AG20443 (cell line): ENCODE measurements at places on chromosomes 16 and 17.

- no peak for DNase-seq
Measured at GRCh38 chr17:13240851-13241250, 223.0 kb upstream of the ELAC2 start.

DNA sequence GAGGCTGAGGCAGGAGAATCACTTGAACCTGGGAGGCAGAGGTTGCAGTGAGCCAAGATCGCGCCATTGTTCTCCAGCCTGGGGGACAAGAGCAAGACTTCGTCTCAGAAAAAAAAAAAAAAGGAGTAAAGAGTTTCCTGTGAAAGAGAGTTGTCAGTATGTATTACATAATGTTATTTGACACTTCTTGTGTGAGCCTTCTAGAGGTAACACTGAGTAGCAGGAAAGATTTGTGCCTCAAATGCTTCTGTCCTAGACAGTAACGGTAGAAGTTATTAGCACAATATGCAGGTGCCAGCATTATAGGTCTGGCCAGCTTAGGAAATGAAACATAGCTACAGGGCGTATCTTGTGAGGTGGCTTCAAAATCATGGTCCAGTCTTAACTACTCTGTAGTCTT lies 6.2 kb downstream of the RPS6KB1 start:
- no peak for DNase-seq

- no peak for DNase-seq
Measured at GRCh38 chr16:27174007-27174406, 29.3 kb upstream of the KDM8 start.

DNA sequence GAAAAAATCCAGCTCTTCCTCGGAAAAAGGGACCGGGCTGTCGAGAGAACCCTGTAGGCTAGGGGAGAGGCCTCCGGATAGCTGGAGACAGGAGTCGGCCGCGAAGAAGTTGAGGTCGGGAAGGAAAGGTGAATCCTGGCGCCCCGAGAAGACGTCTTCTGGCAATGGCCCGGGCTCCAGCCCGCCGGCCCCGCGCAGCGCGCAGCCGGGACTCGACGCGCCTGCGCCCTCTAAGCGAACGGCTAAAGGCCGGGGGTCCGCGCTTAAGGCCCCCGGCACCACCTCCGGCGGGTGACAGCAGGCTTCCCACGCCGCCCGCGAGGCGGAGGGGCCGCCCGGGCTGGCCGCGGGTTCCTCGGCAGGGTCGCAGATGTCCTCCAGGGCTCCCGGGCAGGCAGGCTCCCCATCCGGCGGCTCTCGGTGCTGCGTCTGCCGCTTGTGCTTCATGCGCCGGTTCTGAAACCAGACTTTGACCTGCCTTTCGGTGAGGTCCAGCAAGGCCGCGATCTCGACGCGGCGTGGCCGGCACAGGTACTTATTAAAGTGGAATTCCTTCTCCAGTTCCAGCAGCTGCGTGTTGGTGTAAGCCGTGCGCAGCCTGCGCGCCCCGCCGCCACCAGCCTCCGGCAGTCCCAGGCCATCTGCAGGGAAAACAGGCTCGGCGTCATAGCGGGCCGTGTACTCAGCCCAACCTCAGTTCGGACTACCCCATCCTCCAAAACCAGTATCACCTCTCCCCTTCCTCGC lies 1.6 kb downstream of the HOXB2 start:
- peak; percentile 48 for DNase-seq

DNA sequence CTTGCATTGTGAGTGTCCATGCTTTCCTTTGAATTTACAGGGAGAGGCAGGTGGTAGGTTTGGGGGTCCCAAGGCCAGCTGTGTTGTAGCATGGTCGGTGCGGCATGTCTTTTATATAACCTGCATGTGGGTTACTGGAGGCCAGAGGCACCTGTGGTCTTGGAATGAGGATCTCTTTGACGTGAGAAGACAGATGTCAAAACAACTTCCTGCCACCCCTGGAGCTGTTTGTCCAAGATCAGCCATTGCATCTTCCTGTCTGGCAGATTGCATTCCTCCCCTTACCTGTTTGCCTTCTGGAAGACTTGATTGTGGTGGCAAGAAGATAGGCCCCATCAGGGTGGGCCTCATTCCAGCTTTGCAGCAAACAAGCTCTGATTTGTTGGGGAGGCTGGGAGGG lies 175.1 kb downstream of the MSI2 start:
- no peak for DNase-seq

- peak; percentile 48 for DNase-seq
Measured at GRCh38 chr16:11224894-11225676, 30.9 kb downstream of the SOCS1 start.

- no peak for DNase-seq
Measured at GRCh38 chr16:15873301-15873700, 15.1 kb downstream of the CEP20 start.

DNA sequence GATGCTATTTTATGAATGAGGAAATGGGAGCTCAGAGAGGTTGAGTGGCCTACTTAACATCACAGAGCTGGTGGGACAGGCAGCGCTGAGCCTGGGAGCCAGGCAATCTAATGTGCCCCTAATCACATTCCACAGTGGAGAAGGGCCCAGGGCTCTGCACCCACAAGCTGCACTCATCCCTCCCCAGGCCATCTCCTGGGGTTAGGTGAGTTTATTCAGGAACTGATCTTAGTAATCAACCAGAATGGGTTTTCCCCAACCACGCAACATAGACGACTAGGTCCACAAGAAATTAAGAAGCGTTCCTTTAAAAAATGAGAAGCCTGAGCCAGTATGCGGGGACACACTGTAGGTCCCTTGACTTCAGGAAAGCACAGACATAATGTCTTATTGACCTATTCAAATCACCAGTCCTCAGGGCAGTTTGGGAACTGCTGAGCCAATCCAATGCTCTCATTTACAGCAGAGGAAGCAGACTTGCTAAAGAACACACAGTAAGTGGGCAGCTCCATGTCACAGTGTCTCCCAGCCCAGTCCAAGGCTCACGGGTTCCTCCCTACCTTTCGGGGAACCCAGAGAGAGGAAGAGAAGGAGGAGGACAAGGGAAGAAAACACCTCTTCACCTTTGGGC lies 2.3 kb downstream of the MPP3 start:
- no peak for DNase-seq

DNA sequence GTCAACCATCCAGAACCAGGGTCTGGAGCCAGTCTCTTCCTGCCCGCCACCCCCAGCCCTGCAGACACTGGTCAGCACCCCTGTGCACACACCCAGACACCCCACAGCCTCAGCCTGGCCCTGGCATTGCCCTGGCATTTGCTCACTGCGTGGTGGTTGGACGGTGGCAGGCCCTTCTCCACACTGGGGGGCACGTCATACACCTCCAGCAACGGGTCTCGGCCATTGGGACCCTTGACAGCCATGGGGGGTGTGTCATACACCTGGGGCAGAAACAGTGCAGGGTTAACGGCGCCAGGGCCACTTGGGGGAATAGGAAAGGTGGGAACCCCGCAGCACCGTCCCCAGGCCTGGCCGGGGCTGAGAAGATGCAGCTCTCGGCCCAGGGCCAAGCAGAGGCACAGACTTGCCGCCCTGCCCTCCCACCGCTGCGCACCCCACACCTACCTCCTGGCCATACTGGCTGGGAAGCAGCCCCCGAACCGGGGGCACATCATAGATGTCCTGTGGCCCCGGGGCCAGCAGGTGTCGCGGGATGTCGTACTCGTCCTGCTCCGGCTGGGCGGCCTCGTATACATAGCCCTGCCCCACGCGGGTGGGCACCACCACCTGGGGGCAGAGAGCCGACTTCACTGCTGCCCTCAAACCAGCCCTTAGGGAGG lies 14.6 kb downstream of the BCAR1 start:
- no peak for DNase-seq

DNA sequence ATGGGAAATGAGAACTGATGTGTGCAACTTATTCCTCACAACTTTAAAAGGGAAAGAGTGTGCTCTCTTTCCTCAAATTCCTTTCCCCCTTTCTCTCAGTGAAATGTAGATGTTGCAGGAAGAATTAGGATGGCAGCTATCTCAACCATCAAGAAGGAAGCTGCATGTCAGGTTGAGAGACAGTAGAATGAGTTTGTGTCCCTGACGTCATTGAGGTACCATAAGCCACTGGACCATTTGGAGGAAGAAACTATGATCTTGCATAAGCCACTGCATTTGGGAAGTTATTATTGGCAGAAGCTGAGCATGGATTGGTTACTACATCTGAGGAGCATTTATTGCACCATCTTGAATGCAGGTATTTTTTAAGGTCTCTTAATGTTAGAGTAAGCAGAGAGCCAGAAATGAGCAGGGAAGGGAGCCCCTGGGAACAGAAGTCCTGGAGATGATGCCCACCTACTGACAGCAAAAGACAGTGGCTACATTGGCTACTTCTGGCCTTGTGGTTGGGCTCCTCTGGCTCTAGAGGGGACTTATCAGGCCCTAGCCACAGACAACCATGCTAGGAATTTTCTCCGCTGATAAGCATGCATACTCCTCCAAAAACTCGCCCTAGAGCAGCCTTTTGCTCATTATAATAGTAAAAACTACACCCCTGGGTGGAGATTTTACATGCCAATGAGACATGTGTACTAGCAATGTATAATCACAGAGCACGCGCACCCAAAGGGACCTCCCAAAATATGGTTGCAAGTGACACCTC lies 249.0 kb upstream of the SALL1 start:
- DNase-seq, result no peak

DNA sequence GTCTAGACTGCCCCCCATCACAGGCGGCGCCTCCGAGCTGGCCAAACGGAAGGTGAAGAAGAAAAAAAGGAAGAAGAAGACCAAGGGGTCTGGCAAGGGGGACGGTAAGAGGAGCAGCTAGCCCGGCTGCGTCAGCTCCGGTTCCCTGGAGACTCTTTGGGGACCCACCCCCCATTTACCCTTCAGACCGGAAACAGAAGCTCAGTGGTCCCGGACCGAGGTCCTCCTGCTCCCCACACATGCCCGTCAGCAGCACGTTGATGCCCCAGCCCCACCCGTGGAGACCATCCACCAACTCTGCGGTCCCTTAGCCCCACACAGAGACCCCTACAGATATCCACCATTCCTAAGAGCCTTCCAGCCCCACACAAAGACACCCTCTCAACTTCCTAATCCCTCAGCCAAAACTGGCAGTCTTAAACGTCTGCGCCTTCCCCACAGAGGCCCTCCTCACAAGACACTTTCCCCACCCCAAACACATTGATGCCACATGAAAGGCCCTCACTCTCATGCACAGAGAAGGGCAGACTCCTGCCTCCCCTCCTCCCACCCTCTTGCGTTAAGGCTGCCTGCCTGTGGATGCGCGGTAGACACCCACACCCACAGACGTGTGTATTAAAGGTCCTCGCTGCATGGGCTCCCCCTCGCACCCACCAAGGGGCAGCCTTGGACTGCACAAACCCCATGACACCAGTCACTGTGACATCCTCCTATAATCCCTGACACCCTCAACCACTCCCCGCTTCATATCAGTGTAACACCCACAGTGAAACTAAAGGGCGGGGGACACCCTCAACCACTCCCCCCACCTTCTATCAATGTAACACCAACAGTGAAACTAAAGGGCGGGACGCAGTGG lies 58.2 kb upstream of the RPH3AL start:
- DNase-seq, result peak; percentile 18

DNA sequence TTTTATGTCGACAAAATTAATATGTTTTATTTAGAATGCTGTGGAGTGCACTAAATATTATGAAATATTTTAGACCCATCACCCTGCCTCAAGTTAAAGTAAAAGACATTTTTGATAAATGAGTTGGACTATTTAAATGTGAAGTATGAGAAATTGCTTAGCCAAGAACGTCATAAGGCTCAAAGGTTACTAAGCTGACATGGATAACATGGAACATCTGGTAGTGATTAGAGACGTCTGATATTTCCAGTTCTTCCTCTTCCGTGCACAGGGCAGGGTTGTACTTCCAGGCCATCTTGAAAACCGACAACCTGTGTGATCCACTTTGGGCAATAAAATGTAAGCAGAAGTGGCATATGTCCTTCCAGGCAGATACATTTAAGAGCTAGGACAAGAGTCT lies 7.2 kb upstream of the CCL8 start:
- no peak for DNase-seq

GRCh38 chr17:6019959-6020358 lies 50.2 kb upstream of the WSCD1 start:
- no peak for DNase-seq

GRCh38 chr17:56779898-56780777 lies 53.6 kb downstream of the C17orf67 start:
- peak; percentile 91 for DNase-seq

GRCh38 chr16:77637940-77638339 lies 84.4 kb upstream of the NUDT7 start:
- no peak for DNase-seq

GRCh38 chr17:36900160-36900512 lies 37.1 kb upstream of the LHX1 start:
- DNase-seq, result no peak

DNA sequence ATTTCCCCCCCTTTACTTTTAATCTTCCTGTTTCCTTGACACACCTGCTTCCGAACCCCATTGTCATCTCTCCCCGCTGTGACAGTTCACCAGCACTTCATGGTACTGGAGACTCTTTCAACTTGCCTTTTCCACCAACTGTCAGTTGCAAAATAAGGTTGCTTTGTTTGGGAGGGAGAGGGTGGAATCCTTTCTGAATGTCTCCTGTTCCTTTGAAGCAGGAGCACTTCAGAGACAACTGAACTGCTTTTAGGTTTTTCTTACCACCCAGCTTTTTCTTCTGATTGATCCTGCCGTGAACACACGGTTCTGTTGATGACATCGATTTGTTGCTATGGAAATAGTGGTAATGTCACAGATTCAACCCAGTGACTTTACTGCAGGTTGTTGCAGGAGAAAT lies 42.0 kb downstream of the RPA1 start:
- no peak for DNase-seq

- DNase-seq, result peak; percentile 100
Measured at GRCh38 chr16:11851294-11852091, at the start of gene RSL1D1. Gene RSL1D1, minus strand, starts transcription at chr16:11851542. Its CDS starts 30 bp downstream, at chr16:11851512.

GRCh38 chr16:73047536-73048291 lies at the start of gene ZFHX3:
Gene ZFHX3, minus strand, starts transcription at chr16:73048128. Its CDS starts 87,983 bp downstream, at chr16:72960145.
- peak; percentile 70 for DNase-seq

DNA sequence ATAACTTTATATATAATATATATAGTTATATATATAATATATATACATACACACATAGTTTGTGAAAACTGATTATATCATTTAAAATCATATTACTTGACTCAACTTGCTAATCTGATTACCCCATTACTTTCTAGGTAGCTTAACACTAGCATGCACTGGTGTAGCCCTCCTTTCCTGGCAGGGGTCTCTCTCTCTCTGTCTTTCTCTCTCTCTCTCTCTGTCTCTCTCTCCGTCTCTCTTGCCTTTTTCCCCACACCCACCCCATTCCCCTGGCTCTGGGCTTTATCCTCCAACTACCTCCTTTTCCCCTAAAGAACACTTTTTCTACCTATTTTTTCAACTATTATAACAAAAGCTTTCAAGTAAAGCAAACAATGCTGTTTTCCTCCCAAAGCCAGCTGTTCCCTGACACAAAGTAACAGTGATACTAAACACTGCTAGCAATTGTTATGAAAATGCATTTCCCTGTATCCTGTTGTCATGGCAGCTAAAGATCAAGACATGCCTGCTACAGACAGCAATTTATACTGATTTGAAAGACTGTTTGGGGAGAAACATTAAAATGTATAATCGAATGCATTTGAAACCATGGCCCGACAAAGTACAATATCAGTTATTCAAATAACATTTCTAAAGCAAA lies 89.4 kb downstream of the CHD9NB start:
- no peak for DNase-seq

- DNase-seq, result no peak
Measured at GRCh38 chr16:68131813-68132706, 46.9 kb downstream of the NFATC3 start.

GRCh38 chr17:74097450-74098135 lies 105.9 kb upstream of the RPL38 start:
- no peak for DNase-seq
